Common myeloid progenitor, CD34-positive (primary cell): ENCODE measurements at places on chromosomes 6 and 20.

GRCh38 chr6:33983109-33983716 is 162.7 kb downstream of the GRM4 start:
- H3K36me3 ChIP-seq, result no peaks in the 10 kb centered on the region
- H3K4me3 ChIP-seq, result no peak overlapping the region
- no peaks in the 10 kb centered on the region for H3K4me1 ChIP-seq
- DNase-seq, result no peak
- H3K27ac ChIP-seq, result no peak overlapping the region

DNA sequence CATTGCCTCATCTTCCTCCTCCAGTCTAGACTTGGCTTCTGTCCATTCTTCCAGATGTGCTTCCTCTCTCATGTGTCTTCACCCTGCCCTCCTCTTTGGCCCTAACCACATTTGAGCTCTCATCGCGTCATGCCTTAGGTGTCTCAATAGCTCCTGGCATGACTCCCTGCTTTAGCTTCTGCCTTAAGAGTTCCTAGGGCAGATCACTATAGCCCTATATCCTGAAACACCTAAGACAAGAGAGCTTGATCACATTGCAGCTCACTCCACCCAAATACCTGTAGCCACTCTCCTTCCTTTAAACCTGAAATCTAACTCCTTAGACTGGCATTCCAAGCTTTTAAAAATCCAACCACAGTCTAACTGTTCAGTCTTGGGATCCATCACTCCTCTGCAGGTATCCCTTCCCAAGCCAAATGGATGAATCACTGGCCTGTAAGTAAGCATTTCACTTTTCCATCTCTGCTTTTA is 69.0 kb upstream of the STXBP5 start:
- no peaks in the 10 kb centered on the region for H3K36me3 ChIP-seq
- no peaks in the 10 kb centered on the region for H3K27me3 ChIP-seq
- no peak overlapping the region for H3K27ac ChIP-seq
- peak; percentile 58 for DNase-seq
- no peaks in the 10 kb centered on the region for H3K4me1 ChIP-seq

- H3K27ac ChIP-seq, result no peak overlapping the region
- no peak overlapping the region for H3K4me3 ChIP-seq
- H3K36me3 ChIP-seq, result no peaks in the 10 kb centered on the region
- no peaks in the 10 kb centered on the region for H3K27me3 ChIP-seq
Observed at GRCh38 chr6:25842526-25842925, 10.7 kb upstream of the SLC17A1 start.

DNA sequence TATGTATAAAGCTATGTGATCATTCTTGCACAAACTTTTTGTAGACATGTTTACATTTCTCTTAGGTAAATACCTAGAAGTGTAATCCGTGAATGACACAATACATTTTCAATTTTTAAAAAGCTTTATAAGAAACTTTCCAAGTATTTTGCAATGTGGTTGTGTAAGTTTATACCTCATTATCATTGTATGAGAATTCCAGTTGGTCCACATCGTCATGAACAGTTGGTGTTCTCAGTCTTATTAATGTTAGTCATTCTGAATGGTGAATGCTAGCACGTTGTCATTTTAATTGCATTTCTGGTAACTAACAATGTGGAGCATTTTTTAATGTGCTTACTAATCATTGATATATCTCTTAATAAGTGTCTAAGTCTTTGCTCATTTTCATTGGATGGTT is 116.5 kb upstream of the F13A1 start:
- no peak for DNase-seq
- peaks cover 1% of the 10 kb centered on the region for H3K27me3 ChIP-seq
- no peaks in the 10 kb centered on the region for H3K4me1 ChIP-seq

DNA sequence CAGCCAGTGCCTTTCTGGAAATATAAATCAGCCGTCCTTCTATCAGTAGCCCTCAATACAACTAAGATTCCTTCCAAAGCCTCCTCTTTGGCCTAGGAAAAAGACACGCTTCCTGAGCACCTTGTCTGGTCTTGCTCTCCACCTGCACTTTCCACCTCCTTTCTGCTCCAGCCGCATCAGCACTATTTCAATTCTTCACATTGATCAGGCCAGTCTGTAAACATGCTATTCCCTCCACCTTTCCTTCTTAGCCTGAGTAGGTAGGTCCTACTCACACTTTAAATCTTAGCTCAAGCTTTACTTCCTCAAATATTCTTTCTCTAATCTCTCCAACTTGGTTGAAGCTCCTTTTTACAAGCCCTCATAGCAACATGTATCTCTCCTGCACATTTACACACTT is 11.4 kb downstream of the RANBP9 start:
- no peak overlapping the region for H3K27ac ChIP-seq
- H3K36me3 ChIP-seq, result peaks cover 11% of the 10 kb centered on the region
- DNase-seq, result no peak
- H3K4me1 ChIP-seq, result peaks cover 64% of the 10 kb centered on the region

DNA sequence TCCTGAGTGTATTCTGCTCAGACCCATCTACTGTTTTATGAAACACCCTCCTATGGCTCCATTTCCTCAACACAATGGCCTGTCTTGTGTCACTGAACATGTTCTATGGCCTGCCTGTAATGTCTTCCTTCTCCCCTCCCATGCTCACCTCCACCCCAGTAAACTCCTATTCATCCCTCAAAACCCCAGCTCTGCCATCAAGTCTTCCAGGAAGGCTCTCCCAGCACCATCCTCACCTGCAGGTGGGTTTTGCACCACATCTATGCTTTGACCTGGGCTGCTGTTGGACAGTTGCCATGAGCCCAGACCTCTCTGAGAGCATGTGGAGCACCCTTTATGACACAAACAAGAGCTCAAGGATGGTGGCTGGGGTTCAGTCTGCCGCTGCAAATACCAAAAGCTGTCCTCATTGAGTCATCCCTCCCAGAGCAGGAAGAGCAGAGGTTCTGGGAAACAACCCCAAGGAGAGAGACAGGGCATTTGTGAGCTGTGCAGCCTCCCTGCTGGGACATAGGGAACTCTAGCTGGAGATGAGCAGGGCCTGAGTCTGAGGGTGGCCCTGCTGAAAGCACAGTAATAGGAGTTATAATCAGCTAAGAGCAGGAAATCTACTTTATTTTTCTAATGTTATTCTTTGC is 93.8 kb upstream of the CD93 start:
- H3K27ac ChIP-seq, result no peak overlapping the region
- H3K4me1 ChIP-seq, result no peaks in the 10 kb centered on the region
- no peak overlapping the region for H3K4me3 ChIP-seq
- H3K27me3 ChIP-seq, result no peaks in the 10 kb centered on the region

DNA sequence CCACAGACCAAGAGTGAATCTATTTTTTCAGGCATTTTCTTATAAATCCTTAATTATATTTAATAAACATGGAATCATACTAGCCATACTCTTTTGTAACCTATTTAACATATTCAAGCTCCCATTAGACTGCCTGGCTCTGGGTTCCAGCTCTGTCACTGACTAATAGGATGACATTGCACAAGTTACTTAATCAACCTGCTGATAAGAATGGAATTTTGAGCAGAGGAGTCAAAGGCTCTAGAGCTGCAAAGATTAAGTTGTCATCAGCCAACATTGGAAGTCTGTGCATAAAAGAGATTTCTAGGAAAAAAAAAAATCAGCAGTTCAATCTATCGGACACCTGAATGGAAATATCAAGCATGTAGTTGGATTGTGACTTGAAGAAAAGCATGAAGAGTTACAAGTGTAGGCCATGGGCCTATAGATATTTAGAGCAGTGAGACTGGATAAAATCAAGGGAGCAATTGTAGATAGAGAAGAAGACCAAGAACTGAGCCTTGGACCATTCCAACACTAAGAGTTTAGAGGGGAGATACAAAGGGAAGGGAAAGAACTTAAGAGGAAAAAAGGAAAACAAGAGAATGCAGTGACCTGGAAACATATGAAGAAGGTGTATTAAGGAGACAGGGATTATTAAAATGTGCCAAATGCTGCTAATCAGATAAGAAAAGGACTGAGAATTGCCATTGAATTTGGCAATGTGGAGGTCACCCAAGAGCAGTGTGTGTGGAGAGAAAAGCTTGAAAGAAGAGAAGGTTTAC is 11.0 kb upstream of the HINT3 start:
- peaks cover 48% of the 10 kb centered on the region for H3K4me1 ChIP-seq
- no peaks in the 10 kb centered on the region for H3K27me3 ChIP-seq
- no peak overlapping the region for H3K27ac ChIP-seq
- no peak for DNase-seq
- H3K36me3 ChIP-seq, result no peaks in the 10 kb centered on the region

GRCh38 chr20:24469116-24469893 is at the start of gene SYNDIG1:
TSS of gene SYNDIG1 (plus strand) at chr20:24469629. CDS start at chr20:24543098, 73,469 bp downstream.
- no peaks in the 10 kb centered on the region for H3K36me3 ChIP-seq
- H3K27me3 ChIP-seq, result peaks cover 79% of the 10 kb centered on the region
- DNase-seq, result peak; percentile 52
- H3K27ac ChIP-seq, result no peak within 1 kb of the TSS

DNA sequence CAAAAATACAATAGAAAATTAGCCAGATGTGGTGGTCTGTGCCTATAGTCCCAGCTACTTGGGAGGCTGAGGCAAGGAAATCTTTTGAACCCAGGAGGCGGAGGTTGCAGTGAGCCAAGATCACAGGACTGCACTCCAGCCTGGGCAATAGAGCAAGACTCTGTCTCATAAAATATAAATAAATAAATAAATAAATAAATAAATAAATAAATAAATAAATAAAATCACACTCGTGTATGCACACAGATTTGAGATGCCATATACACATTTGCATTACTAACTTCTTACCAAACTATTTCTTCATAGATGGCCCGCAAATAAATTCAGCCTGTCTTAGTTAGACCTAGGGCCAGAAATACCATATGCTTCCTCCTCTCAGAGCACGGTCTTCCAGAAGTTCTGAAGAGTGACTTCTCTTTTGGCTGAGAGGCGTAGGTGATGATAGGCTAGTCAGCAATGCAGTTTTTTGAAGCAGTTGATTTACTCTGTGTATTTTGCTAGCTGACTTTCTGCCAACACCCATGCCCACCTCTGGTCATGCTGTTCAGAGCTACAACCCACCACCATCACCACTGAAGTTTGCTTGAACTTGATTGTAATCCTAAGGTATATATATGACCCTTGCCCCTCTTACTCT is 150.1 kb downstream of the SASH1 start:
- DNase-seq, result no peak
- H3K36me3 ChIP-seq, result no peaks in the 10 kb centered on the region
- H3K27ac ChIP-seq, result no peak overlapping the region
- H3K4me1 ChIP-seq, result no peaks in the 10 kb centered on the region

DNA sequence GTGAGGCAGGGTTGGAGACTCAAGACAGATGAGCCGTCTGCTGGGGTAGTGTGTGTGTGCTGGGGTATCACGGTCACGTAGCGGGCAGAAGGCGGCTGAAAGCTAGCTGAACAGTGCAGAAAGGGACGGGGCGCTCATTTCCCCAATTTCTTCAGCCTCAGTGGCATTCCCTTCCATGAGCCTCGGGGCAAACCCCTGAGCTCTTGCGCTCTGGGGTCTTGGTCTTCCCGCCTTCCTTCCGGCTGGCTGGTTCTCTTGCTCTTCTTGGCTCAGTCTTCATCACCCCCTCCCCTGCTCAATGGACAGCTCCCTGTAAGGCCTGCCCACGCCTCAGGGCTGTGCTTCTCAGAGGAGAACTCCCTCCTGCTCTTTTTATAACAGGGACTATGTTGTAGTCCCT is 15.5 kb upstream of the TMEM181 start:
- no peaks in the 10 kb centered on the region for H3K36me3 ChIP-seq
- H3K4me3 ChIP-seq, result no peak overlapping the region
- no peak for DNase-seq
- no peak overlapping the region for H3K27ac ChIP-seq
- peaks cover 3% of the 10 kb centered on the region for H3K27me3 ChIP-seq

DNA sequence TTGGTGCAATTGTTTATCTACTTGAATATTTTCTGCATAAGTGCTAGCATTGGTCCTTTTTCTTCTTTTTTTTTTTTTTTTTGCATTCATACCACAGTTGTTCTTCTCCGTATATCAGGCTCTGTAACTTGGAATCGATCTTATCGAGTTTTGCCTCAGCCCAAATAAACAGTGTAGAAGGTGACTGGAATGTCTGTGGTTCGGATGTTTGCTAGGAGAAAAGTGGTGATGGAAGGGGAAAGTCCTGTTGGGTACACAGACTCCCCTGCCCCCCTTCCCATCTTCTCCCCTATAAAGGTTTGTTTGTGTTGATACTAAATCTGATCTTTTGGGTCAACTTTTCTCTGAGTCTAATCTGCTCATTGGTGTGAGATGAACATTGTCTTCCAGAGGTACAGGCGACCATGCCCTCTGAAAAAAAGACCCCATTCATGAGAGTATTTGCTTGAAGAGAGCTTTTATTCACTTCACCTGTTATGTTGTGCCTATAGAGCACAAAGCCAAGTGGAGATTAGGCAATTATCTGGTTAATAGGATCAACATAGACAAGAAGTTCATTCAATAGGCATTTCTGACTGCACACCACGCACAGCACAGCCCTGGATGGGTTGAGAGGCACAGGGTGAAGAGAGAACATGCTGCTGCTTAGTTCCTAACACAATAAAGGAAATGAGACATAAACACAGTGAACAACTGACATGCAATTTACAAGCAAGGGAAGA is 620.0 kb downstream of the PKHD1 start:
- H3K27me3 ChIP-seq, result no peaks in the 10 kb centered on the region
- DNase-seq, result no peak
- no peak overlapping the region for H3K27ac ChIP-seq
- H3K4me3 ChIP-seq, result no peak overlapping the region

- H3K4me3 ChIP-seq, result no peak overlapping the region
- DNase-seq, result peak; percentile 90
- H3K27me3 ChIP-seq, result no peaks in the 10 kb centered on the region
Observed at GRCh38 chr6:13354331-13355042, 26.1 kb upstream of the TBC1D7 start.

DNA sequence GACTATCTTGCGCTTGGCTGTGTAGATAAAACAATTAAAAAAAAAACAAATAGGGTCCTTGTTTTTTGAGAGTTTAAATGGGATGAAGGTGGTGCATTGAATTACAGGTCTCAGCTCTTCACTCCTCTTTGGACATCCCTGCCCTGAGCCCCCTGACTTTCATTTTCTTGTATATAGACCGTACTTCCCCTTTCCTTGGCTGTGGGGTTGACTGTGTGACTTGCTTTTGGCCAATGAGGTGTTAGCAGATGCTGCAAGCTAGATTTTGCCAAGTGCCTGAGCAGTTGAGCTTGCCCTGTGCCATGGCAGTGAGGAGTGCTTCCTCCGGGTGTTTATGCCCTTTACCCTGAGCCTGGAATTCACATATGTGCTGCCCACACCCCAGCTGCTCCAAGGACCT is 386.1 kb upstream of the ZFP64 start:
- no peaks in the 10 kb centered on the region for H3K27me3 ChIP-seq
- DNase-seq, result no peak
- no peaks in the 10 kb centered on the region for H3K36me3 ChIP-seq
- no peaks in the 10 kb centered on the region for H3K4me1 ChIP-seq
- no peak overlapping the region for H3K4me3 ChIP-seq

DNA sequence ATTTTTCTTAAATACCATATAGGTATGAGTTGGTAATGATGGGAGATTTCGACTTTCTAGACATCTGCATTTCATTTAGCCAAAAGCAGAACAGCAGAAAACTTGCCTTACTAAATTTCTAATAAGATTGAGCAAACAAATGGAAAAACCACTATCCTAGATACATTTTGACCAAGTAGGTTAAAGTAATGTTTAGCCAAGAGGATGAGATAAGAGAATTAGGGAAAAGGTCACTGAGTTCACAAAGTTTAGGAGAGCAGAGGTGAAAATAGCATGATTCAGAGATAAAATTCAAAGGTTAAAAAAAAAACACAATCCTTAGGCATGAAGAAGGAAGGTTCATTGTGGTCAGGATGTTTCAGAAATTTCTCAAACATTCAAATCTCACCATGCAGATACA is 450.3 kb downstream of the CD83 start:
- H3K27me3 ChIP-seq, result no peaks in the 10 kb centered on the region
- no peak overlapping the region for H3K4me3 ChIP-seq
